ENCODE measurements at places on chromosomes 16 and 17. TPM values are rescaled to one million over a fixed set of nuclear protein-coding genes. Genes with fewer than 3 reads are reported as not detected.

DNA sequence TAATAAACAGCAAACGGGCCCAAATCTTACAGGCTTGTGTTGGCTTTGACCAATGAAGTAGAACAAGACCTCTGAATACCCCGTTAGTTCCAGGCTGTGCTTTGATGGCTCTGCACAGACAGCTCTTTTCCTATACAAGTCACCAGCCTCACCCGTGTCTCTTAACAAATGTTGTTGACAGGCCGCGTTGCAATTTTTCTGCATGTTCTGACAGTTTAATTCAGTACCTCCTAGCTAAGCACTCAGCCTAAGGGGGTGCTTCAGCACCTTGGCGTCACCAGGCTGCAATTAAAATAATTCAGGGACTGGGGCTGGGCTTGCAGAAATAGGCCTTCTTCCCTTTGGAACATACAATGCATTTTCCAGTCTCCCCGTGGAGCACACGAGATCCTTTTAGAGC, 500.1 kb downstream of the MAF start:
- no peak for DNase-seq

- DNase-seq: no peak
Measured at GRCh38 chr17:78300962-78301820, 58.7 kb downstream of the SOCS3 start.

The GP2 gene
- total RNA-seq: not detected

GRCh38 chr17:66885417-66885816, 50.5 kb downstream of the CACNG5 start:
- no peak for DNase-seq

- no peak for DNase-seq
Measured at GRCh38 chr17:37312137-37312923, 63.5 kb upstream of the C17orf78 start.

GRCh38 chr17:9935408-9935807, 30.3 kb upstream of the RCVRN start:
- no peak for DNase-seq

- DNase-seq: no peak
Measured at GRCh38 chr17:67658265-67658664, 59.5 kb upstream of the NOL11 start.

The WFIKKN1 gene
- not detected for total RNA-seq

GRCh38 chr16:31476303-31477219, 4.6 kb downstream of the TGFB1I1 start:
- DNase-seq: no peak

DNA sequence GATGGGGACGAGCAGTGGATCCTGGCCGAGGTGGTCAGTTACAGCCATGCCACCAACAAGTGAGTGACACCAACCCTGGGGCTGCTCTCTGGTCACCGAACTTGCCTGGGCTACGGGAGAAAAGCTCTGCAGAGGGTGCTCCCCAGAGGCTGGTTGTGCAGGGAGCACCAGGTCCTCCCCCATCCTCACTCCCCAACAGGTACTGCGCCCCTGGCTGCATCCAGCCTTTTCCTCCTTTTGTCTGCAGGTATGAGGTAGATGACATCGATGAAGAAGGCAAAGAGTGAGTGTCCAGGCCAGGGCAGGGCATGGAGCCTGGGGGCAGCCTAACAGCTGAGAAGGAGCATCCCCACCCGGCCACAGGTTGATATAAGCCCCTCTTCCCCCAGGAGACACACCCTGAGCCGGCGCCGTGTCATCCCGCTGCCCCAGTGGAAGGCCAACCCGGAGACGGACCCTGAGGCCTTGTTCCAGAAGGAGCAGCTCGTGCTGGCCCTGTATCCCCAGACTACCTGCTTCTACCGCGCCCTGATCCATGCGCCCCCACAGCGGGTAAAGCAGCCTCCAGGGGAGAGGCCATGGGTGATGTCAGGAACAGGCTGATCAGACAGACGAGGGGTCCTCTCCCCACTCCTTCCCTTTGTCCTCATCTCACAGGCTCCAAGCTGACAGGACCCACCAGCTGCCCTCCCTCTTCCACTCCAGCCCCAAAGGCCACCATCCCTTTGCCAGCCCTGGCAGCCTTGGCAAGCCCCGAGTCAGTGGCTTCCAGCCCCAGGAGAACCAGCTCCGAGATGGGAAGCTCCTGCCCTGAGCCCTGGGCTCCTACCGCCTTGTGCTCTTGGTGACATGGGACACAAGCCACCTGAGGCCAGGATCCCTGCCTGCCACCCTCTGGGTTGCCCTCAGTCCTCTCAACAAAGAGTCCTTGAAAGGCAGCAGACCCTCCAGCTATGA, 6.2 kb downstream of the SULT1A2 start:
- DNase-seq: no peak

The FTO gene
- total RNA-seq: 88.6 TPM

DNA sequence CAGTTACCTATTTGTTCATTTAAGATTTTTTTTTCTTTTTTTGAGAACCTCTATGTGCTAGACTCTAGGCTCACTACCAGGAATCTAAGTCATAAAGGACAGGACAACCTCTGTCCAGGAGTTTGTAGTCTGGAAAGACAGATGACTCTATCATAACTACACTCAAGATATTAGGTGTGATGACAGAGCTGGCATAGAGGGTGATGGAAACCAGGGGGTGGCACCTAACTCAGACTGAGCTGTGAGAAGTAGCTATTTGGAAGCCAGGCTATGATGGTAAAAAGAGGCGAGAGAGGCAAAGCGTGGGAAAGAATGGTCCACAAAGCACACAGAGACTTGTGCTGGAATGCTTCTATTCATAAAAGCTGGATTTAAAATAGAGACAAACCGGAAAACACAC, 372.3 kb downstream of the SEC14L1 start:
- DNase-seq: no peak

GRCh38 chr17:29572691-29573557, 4.4 kb downstream of the TP53I13 start:
- no peak for DNase-seq
